ENCODE measurements at places on chromosomes 2 and 18. TPM values are rescaled to one million over a fixed set of nuclear protein-coding genes. Genes with fewer than 3 reads are reported as not detected.

- H3K27me3 ChIP-seq = peaks cover 29% of the 10 kb centered on the region
- peak; percentile 24 for DNase-seq
- no peak overlapping the region for H3K27ac ChIP-seq
- H3K4me1 ChIP-seq = peaks cover 3% of the 10 kb centered on the region
These were observed 1.5 kb upstream of the BCL2L11 start for GRCh38 chr2:111118981-111119821.

- H3K4me3 ChIP-seq = no peak overlapping the region
- H3K36me3 ChIP-seq = no peaks in the 10 kb centered on the region
- no peak overlapping the region for H3K27ac ChIP-seq
- DNase-seq = peak; percentile 58
- peaks cover 24% of the 10 kb centered on the region for H3K4me1 ChIP-seq
These were observed 82.5 kb downstream of the CERS6 start for GRCh38 chr2:168538534-168538933.

DNA sequence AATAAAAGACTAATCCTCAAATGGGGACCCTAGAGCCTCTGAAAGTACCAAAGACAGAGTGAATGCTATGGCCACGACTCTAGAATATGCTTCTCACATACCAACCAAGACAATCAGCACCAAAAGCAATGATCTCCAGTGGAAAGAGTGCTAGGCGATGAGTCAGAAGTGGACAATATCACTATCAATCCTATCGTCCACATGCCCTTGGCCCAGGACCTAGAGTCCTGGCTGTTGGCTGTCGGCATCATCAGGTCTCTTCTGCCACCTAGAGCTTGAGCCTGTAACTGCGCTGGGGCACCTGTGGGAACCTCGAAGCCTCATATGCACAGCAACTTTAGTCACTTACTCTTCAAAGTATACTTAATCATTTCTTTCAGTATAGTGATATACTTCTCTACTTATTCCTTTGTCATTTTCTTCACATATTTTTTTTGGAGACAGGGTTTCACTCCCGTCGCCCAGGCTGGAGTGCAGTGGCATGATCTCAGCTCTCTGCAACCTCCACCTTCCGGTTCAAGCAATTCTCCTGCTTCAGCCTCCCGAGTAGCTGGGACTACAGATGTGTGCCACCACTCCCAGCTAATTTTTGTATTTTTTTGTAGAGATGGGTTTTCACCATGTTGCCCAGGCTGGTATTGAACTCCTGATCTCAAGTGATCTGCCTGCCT, 29.7 kb downstream of the NOL10 start:
- H3K4me3 ChIP-seq = no peak overlapping the region
- H3K27me3 ChIP-seq = no peaks in the 10 kb centered on the region
- DNase-seq = peak; percentile 86
- H3K4me1 ChIP-seq = peaks cover 29% of the 10 kb centered on the region

GRCh38 chr18:41323044-41323443, 632.0 kb upstream of the PIK3C3 start:
- no peaks in the 10 kb centered on the region for H3K36me3 ChIP-seq
- no peak overlapping the region for H3K27ac ChIP-seq
- no peak overlapping the region for H3K4me3 ChIP-seq
- no peak for DNase-seq

GRCh38 chr18:54149078-54149697, 75.3 kb downstream of the MBD2 start:
- H3K27ac ChIP-seq = peak overlapping the region; percentile 94
- peak overlapping the region; percentile 55 for H3K4me3 ChIP-seq
- 0 out of 2 replicates have a peak, but pooled peaks cover 14% of the 10 kb centered on the region for H3K36me3 ChIP-seq
- peaks cover 38% of the 10 kb centered on the region for H3K4me1 ChIP-seq
- peak; percentile 93 for DNase-seq
- no peaks in the 10 kb centered on the region for H3K27me3 ChIP-seq

GRCh38 chr2:69493268-69493667, 56.0 kb upstream of the NFU1 start:
- H3K4me3 ChIP-seq = no peak overlapping the region
- no peaks in the 10 kb centered on the region for H3K27me3 ChIP-seq
- no peak overlapping the region for H3K27ac ChIP-seq
- H3K36me3 ChIP-seq = peaks cover 3% of the 10 kb centered on the region

CXCR4 gene
- 0.16 TPM for polyA plus RNA-seq

CYTIP gene
- polyA plus RNA-seq = not detected

All from GM23248 (cell line).